SK-N-SH treated with all-trans-retinoic acid at 6 μM for 48 hours (cell line): ENCODE measurements at places on chromosomes 12 and 14.

GRCh38 chr14:95097385-95097784, 59.9 kb downstream of the DICER1 start:
- no peak for ATAC-seq

GRCh38 chr12:132170637-132171292, 26.5 kb downstream of the NOC4L start:
- peak; percentile 4; the same call in 1 of the 3 replicates for ATAC-seq

- ATAC-seq, result no peak
Observed at GRCh38 chr12:24062642-24063245, 113.3 kb upstream of the SOX5 start.

DNA sequence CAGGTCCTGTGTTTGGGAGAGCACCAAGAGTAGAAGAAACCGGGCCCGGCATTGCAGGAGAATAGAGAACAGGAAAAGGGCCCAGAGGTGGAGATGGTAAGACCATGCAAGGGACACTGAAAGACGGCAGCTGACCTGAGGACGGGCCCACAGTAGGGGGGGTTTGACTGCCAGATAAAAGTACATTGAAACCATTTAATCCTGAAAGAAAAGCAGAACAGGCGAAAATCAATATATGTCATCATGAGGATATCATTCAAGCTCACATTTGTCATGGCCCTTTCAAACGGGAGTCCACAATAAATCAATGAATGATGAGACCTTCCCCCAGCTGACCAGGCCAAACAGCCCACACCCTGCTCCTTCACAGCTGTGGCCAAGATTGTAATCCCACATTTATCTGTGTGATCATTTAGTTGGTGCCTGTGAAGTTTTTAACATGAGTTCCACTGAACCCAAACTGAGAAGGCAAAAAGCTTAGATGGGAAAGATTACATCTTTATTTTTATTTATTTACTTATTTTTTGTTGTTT, 39.5 kb downstream of the E2F7 start:
- no peak for ATAC-seq

DNA sequence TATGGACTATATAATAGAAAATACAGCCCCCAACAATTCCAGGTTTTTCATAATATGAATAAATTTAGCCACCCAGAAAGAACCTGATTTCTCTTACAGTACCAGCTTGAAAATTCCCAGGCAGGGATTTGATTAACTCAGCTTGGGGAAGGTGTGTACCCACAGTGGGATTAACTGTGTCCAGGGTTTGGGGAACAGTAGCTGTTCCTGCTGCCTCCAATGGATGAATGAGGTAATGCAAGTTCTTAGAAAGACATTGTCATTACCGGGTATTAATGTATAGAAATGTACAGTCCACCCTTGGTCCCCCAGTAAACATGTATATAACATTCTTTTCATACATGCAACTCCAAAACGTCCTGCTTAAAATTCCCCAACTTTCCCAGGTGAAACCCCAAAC, 115.6 kb downstream of the LRIG3 start:
- peak; percentile 74 for ATAC-seq

DNA sequence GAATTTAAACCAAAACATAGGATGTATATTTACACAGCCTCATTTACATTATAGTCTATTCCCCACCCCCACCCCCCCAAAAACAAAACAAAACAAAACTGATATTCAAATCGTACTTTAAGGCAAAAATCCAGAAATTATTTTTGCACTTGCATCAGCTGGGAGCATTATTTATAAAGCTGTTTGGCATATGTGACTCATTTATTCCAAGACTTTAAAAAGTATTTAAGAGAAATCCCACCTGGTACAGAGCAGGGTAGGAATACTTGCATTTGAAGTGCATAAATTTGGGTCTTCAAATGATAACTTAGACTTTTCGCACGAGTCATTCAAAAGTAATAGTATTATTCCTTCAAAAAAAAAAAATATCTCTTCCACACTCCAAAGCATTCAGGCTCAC, 1.1 kb downstream of the KLHL28 start:
- no peak for ATAC-seq

DNA sequence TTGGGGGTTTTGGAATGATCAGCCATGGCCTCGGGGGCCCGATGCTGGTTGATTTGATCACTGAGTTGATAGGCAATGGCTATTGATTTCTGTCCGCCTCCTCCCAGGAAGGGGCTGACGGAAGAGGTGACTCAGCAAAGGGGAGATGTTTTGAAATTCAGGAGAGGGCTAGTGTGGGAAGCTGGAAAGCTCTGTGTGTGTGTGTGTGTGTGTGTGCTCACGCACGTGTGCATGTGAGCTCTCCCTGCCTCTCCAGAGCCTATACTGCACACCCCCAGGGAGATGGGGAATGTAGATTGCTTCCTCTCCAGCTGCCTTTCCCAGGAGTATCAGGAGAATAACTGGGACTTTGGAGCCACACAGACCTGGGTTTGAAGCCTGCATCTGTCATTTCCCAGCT, 184.9 kb upstream of the MYL2 start:
- no peak for ATAC-seq

- no peak for ATAC-seq
Observed at GRCh38 chr14:65485516-65485915, 73.0 kb downstream of the FUT8 start.

- peak; percentile 94 for ATAC-seq
Observed at GRCh38 chr12:57590864-57591781, at the start of gene PIP4K2C. Gene PIP4K2C (plus strand): TSS chr12:57591192. CDS start chr12:57591290, 98 bp downstream.

DNA sequence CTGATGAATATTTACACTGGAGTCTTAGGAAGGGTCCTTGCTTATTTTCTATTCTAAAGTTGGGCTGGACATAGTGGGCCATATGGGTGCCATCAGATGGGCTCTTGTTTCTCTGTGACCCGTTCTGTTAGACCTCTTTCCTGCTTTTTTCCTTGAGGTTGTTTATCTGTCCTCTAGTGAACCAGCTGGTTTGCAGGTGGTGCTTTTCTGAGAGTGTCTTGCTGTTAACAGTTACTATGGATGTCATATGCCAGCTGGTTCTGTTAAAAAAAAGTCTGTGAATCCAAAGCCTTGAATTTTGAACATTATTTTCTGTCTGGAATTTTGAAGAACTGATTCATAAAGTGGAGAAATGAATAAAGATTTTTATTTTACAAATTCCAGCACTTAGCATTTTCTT, 29.2 kb downstream of the ZC3H14 start:
- ATAC-seq, result no peak

DNA sequence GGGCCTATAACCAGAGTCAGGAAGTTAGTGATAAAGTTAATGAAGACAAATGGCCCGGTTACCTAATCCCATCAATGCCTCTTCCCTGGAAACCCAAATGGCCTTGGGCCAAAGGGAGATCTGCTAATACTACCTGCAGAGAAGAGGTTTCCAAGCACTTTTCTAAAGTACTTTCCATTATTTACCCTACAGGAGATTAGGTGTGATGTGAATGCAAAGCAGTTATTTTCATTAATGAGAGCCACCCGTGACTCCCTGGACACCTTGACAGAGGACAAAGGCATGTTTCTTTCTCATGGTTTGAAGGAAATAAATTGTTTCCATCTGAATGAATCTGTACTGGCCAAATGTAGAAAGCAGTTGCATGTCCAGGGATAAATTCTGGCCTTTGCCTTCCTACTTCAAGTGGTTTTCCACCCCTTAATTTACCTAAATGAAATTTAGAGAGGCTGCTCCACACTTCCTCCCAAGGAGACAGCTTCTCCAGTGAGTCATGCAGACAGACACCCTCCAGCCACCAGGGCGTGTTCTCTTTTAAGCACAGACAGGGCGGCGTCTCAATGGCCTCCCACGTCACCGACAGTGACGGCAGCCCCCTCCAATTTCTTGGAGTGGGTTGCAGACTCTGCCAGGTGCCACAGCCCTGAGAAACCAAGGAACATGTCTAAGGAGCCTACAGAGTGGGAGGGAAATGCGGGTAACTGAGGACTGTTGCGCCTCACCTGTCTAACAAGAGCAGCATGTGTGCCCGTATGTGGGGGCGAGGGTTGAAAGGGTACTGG, 43.9 kb upstream of the GNPNAT1 start:
- peak; percentile 80 for ATAC-seq

DNA sequence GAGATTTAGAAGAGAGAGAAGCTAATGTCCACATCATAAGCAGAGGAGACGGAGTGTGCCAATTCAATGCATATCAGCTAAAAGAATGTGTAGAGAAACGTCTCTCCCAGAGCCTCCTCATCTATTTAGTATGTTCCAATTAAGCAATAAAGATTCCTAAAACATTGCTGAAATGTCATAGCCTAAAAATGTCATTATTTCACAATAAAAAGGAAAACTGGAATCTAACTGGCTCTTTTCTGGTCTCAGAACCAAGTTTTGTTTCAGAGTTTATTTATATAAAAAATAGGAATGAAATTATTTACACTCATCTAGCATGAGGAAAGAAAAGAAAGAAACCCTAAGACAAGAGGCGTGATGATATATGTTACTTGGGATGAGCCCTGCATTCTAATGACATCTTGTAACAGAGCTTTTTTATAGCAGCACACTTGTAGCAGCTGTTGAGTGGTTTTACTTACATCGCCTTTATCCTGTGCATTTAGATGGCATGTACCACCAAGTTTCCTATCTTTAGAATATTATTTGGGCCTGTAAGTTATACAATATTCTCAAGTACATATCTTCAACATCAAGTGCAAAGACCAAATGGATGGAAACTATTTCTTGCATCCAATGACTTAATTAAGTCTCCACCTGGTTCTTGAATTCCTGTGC, 266.3 kb upstream of the PRKD1 start:
- ATAC-seq, result peak; percentile 66

DNA sequence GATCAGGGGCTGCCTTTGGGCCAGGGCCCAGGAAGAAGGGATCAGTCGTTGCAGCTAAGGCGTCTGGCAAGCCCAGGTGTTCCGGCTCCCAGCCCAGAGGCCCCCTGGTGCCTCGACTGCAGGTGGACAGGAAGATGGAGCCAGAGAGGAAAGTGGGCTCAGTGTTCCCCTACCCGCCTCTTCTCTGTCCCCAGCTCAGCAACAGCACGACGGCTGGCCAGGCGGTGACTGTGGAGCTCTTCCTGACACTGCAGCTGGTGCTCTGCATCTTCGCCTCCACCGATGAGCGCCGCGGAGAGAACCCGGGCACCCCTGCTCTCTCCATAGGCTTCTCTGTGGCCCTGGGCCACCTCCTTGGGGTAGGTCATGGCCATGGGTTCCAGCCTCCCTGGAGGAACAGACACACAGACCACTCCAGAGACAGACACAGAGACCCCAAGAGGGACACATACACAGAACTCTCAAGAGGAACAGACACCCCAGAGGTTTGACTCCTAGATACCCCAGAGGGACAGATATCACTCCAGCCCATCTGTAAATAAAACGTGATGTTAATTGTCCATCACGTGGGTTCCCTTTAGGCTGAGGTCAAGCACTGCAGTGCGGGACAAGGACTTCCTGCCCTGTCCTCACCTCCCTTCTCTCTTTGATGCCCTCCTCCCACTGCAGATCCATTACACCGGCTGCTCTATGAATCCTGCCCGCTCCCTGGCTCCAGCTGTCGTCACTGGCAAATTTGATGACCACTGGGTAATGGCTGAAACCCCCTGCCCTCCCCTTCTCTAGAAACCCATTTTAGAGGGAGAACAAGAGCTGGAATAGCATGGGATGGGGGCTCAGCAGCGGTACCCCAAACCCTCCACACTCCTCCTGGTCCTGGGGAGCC, 3.7 kb downstream of the AQP2 start:
- no peak for ATAC-seq

- ATAC-seq, result no peak
Observed at GRCh38 chr12:80517655-80518054, 73.6 kb downstream of the PTPRQ start.

DNA sequence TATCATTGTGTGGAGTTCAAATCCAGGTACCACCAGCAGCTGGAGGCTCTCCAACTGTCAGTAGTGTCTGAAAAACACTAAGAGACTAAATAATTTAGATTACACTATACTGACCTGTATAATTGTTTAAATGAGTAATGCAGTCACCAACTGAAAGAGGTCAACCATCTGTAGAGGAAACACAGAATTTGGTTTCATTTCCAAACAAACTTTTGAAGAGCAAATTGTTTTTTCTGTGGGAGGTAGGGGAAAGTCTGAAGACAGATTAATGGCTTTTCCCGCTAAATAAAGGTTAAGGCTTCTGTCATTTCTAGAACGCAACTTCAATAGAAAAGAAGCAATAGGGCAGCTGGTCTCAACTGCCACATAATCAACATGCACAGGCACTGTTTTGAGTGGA, 462.6 kb downstream of the PRKD1 start:
- no peak for ATAC-seq

- no peak for ATAC-seq
Observed at GRCh38 chr12:113638460-113638775, 166.7 kb upstream of the LHX5 start.

GRCh38 chr14:55279384-55279783, 8.2 kb downstream of the FBXO34 start:
- no peak for ATAC-seq

GRCh38 chr14:36996133-36996856, 176.1 kb downstream of the SLC25A21 start:
- no peak for ATAC-seq

- ATAC-seq, result no peak
Observed at GRCh38 chr14:21106176-21106497, 5.3 kb downstream of the TMEM253 start.

DNA sequence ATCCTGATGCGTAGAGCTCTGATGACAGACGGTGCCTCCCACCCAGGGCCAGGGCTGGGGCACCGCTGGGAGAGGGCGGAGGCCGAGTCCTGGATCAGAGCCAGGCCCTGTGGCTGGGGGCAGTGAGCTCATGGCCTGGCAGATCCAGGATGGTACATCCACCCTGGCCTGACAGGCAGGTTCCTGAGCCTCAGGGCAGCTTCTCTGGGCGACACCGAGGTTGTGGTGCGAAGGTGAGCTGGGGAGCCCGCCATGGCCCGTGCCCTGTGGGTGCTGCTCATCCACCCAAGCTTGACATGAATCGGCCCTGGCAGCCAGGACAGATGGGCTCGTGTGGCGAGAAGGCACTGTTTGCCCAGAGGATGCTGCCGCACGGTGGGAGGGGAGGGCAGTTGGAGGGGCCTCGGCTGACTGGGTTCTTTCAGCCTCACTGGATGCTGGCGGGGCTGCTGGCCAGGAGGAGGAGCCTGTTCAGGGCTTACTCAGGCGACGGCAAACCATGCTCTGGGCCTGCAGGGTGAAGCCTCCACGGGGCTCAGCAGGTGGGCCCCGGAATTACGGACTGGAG, 16.6 kb downstream of the LRTM2 start:
- peak; percentile 11; the same call in 1 of the 3 replicates for ATAC-seq

DNA sequence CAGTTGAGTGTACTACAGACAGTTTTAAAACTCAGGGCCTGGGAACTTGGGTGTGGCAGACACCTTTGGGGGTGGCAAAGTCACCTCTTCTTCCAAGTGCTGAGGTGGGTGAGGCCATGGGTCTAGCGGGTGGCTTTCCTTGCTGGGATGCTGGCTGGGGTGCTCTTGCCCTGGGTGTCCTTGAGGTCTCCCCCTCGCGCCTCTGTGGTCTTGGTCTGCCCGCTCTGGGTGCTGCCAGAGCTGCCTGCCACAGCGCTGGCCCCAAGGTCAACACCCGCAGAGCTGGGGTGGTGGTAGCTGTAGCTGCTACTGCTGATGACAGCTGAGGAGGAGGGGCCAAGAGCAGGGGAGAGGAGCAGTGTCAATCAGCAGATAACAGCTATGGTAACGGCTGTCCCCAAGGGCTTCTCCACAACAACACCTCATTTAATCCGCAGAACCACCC, 6.8 kb downstream of the KRT74 start:
- no peak for ATAC-seq
